Choroid plexus epithelial cell (primary cell): ENCODE measurements at places on chromosomes 16 and 17.

DNA sequence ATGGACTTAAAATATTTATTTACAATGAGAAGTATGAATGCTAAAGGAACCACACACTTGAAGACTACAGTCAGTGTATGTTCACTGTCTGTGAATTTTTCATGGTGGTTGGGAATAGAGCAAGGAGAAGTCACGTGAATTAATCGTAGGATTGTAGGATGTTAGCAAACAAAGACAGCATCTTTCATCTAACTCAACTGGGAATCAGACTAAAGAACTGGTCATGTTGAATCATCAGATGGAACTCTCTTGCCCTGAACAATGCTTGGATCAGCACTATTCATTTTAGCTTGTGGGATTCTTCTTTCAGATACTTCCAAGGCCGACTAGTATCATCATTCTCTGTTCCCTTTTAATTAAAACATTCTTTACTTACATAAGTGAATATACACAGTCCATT is 18.1 kb downstream of the KCNJ2 start:
- DNase-seq: peak; percentile 50

GRCh38 chr16:89549007-89549700 is 11.3 kb upstream of the RPL13 start:
- no peak for DNase-seq

DNA sequence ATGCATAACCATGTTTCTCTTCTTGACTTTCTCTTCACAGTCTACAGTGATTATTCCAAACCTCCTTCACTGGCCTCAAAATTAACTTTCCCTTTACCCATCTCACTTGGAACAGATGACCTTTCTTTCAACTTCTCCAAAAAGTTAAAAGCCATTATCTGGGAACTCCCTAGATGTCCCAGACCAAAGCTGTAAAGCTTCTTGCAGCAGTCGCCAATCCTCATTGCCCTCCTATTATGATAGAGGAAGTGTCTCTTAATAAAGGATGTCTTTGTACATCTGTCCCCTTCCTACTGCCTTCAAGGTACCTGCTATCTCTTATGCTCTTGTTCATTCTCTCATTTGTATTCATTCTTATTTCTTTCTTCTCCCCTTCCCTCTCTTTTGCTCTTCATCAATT is 127.5 kb downstream of the MRTFB start:
- no peak for DNase-seq

- DNase-seq: peak; percentile 13
Measured at GRCh38 chr17:48134912-48135480, 27.4 kb downstream of the SNX11 start.

- DNase-seq: no peak
Measured at GRCh38 chr16:67543582-67543981, 15.0 kb downstream of the RIPOR1 start.

DNA sequence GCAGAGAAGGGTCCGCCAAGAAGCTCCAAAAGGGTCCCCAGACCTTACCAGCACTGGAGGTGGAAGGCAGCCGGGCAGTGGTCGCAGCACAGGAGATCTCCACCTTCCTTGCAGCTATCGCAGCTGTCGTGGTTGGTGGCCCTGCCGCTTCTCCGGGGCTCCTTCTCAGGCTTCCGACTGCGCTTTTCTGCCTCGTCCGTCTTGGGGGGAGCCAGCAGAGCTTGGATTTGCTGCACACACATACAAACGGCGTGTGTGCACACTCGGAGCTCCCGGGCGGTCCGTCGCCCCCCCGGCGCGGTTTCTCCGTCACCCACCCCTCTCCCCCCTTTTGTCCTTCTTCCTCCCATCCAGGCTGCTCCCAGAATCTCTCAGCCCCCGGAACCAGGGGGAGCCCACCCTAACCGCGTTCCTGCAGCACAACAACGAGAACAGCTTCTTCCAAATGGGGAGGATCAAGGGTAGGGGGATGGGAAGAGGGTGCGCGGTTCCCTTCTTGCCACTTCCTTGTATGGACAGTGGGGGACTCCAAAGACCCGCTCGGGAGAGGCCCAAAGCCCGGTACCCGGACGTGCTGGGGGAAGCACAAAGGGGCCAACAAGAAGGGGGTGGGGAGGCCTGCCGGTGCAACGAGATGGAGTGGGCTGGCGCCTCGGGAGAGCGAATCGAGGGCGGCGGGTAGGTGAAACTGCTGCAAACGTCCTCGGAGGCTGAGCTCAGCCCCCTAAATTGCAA is 1.1 kb downstream of the PHF12 start:
- peak; percentile 54 for DNase-seq

DNA sequence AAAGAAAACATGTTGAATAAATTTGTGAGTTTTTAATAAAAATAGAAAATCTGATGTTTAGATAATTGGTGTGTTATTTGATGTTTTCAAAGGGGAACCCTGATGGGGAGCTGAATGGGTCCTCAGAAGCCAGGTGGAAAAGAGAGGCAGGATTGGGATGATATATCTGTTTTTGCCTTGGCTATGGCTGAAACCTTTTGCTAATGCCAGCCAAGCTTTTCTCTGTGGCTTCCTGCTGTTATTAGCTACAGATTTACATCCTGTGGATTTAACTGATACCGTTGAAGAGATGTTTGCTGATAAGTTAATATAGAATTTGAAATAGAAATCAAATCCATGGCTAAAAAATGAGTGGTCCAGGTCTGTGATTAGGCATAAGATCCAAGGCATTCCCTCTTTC is 4.2 kb upstream of the AATF start:
- DNase-seq: no peak

GRCh38 chr16:55338646-55339045 is 14.6 kb downstream of the IRX6 start:
- DNase-seq: no peak

DNA sequence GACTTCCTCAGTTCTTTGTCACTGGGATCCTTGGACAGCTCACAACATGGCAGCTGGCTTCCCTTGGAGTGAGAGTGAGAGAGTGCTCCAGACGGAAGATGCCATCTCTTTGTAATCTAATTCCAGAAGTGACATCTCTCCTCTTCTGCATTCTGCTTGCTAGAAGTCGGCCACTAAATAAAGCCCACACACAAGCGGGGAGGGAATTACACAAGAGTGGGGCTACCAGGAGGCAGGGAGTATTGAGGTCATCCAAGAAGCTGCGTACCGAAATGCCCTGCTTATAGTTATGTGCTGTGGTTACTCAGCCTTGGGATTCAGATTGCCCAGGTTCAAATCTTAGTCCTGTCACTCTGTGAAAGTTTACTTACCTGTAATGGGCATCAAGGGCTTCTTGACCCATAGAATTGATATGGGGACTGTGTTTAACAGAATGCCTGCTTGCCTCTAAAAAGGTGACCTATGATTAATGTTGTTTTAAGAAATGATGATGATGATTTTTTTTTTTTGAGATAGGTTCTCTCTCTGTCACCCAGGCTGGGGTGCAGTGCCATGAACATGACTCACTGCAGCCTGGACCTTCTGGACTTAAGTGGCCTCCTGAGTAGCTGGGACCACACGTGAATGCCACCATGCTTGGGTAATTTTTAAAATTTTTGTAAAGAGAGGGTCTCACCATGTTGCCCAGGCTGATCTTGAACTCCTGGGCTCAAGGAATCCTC is 120.9 kb upstream of the HS3ST2 start:
- no peak for DNase-seq

DNA sequence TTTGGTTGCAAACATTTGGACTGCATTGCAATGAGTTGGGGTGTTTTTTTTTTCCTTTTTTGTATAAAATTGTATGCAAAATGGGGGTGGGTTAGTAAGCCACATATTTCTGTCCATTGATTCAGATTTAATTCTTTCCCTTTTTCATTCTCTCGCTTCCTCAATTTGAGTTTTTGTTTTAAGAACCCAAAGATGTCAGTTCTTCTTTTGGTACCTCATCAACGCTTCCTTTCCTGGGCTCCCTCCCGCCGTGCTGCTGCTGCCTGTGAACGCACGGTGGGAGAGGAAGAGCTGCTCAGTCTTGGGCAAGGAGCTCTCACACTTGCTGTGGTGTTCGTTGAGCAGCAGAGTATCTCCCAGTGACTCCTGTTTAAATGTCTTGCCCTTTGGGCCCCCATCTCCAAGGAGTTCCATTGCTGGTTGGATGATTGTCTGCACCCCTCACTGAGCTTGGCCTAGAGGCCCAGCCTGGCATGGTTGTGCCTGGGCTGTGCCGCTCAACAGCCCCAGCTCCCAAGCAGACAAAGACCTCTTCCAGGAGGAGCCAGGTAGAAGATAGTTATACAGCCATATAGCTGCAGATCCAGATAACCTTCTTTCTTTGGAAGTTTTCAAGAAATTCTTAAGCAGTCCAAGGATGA is 13.6 kb downstream of the UBFD1 start:
- DNase-seq: no peak

- DNase-seq: no peak
Measured at GRCh38 chr16:66958857-66959703, 2.0 kb upstream of the CES3 start.

GRCh38 chr16:87426423-87427215 is 34.5 kb downstream of the MAP1LC3B start:
- DNase-seq: no peak

DNA sequence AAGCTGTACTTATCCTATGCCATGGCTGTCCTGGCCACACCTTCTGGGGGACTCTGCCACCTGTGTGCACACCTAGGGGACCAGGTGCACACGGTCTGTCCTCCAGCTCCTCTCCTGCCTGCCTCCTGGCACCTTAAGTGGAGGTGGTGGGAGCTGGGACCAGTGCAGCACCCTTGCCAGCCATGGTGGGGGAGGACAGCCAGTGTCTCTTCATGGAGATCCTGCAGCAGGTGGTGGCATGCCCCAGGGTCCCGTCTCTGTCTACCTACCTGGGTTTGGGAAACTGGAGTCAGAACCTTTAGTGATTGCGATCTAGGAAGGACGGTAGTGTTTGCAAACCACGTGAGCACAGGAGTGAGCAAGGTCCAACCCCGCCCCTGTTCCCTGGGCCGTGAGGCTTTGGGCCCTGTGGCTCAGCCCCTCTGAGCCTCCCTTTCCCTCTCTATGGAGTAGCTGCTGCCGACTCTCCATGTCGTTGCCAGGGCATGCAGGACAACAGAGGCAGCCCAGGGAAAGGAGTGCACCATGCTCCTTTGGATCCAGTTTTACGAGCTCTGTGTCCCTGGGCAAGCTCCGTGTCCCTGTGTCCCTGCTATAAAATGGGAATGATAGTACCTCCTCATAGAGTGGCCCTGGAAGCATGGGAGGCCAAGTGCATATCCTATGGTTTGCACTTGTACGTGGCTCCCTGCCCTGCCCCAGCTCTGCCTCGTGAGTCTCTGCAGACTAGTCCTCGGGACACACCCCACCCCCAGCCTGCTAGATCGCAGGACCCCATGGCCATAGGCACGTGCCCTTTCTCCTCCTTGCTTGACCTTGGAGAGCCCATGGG is 7.1 kb downstream of the ADGRG1 start:
- DNase-seq: no peak

DNA sequence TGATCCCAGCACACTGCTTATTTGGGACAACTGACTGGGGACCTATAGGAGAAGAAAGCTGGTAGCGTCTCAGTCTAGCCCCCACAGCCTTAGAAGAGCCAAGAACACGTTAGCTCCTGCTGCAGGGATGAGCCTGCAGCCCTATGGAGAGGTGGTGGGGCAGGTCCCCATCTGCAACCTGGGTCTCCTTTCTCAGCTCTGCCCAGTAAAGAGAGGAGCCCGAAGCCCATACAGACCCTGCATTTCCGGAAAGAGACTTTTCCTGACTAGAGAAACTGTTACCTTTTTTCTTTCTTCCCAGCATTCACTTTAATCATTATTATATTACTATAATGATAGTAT is 788 bp downstream of the METTL22 start:
- DNase-seq: no peak
